SHP77 (cell line): ENCODE measurements at places on chromosomes 2 and 18.
A peak's percentile ranks its signal among the peaks of the same experiment; 100 is the strongest.

GRCh38 chr2:20600756-20601325, 50.1 kb downstream of the HS1BP3 start:
- DNase-seq: no peak

DNA sequence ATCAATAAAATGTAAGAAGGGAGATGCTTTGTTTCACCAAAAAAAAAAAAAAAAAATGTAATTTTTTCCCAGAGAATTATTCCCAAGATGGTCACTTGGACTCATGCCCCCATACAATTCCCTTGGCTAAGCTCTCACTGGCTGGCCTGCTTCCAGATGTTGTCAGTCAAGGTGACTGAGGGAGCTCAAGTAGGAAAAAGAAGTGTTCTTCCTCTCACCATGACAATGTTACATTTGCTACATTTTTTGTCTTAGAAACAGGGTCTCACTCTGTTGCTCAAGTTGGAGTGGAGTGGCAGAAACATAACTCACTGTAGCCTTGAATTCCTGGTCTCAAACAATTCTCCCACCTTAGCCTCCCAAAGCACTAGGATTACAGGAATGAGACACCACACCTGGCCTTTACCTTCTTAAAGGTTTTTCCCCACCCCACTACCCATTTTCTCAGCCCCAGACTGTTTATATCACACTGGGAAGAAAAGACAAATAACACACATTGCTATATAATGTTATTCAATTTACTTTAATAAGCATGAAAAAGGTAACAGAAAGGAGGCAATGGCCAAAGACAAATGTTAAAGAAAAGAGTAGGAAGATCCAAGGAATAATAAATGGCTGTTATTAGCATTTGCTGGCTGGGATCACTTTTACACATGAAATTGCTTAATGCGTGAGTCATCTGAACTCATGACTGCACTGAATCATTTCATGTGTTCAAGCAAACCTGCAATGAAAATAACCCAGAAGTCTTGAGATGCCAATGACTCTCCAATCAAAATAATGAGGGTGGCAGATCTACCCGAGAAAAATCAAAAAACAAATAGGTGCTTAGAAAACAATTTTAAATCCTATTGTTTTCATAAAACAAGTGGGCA, 45.2 kb downstream of the ACVR1 start:
- no peak for DNase-seq

- DNase-seq: no peak
Measured at GRCh38 chr18:45156946-45157345, 458.3 kb upstream of the SLC14A2 start.

GRCh38 chr18:36075862-36076587, 8.7 kb upstream of the RPRD1A start:
- DNase-seq: no peak

GRCh38 chr2:241307055-241307454, 8.4 kb downstream of the HDLBP start:
- no peak for DNase-seq

GRCh38 chr2:205868773-205869333, 186.6 kb downstream of the NRP2 start:
- DNase-seq: no peak

DNA sequence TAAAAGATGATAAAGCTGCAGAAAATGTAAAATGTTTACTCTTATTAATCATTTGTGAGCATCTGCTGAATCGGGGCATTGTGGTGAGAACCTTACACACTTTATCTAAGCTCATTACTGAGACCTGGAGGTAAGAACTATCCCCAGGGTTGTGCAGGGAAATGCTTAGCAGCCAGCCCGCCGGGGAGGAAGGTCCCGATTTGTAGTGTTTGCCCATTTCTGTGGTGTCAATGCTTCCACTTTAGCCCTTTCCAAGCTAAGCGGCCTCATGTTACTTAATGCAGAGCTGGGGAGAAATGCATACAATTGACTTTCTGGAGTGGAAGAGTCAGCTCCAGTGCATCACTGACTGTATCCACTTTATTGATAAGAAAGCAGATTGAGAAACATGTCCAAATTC, 20.8 kb upstream of the KCNK3 start:
- DNase-seq: no peak

DNA sequence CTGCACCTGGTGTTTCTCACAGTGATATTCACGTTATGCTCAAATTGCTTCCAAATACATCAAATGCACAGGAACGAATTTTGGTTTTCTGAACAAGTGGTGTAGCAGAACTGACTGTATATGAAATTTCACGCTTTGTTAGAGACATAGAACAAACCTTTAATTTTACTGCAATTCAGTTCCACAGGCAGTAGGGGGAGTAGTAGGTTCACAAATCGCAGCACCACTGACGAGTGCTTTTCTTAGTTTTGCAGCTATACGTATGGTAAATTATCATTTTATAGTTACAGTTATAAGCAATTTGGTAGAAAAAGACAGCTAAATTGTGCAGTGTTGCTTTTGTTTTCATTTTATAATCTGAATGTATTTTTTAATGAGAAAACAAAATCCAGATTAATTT, 113.3 kb downstream of the KIAA1328 start:
- DNase-seq: no peak

DNA sequence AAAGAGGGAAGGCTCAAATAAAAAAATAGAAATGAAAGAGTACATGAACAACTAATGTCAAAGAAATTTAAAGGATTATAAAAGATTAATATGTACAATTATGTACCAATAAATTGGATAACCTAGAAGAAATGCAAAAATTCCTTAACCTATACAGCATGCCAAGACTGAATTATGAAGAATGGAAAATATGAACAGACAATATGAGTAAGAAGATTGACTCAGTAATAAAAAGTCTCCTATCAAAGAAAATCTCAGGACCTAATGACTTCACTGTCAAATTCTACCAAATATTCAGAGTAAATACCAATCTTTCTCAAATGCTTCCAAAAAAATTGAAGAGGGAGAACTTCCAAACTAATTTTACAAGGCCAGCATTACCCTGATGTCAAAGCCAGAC, 120.2 kb upstream of the SPOPL start:
- no peak for DNase-seq

GRCh38 chr2:40403233-40403836, 48.6 kb downstream of the SLC8A1 start:
- DNase-seq: no peak

DNA sequence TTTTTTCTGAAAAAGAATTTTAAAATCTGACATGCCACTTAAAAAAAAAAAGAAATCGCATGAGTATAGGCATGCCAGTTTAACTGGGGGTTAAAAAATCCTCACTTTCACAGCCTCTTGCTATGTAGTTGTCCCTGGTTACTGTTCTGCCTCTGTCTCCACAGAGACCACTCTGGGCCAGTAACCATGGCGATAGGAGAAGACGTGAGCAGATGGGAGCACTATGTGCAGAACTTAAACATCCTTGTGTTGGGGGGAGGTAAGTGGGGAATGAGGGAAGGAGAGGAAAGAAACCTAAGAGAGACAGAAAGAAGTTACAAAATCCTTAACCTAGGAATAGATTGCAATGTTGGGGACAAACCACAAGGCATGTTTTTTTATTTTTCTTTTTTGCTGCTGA, 75.9 kb upstream of the CYRIA start:
- no peak for DNase-seq

DNA sequence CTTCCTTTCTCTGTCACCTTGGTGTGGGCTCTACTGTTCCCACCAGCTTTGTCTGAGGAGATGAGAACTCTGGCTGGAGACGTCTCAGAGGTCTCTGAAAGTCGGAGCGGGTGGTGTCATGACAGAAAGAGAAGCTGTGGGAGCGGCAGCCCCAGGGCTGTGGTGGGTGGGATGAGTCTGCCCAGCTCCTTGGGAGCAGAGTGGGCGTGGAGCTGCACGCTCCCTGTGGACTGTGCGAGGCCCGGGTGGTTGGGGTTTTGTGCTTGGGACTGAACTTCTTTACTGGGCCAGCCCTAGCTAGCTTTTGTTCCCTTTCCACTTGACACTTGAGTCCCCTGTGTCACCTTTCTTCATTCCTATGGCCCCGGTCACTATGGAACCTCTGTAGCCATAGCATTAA, 10.4 kb downstream of the TOGARAM2 start:
- DNase-seq: no peak

DNA sequence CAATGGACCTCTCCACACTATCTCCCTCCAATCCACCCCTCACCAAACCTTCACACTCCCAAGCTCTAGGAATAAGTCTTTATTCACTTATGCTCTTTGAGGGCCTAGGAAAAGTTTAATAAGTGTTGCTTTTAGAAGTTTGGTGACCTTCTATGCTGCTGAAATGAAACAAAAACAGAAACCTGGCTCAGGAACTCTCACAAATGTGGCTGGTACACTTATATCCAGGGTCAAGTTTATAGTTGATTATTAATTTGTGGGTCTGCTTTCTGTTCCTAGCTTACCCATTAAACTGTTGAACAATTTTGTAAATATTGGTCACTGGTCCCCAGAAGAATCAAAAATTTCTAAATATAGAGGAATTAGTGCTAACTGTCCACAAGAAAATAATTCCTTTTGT, 14.2 kb upstream of the ANKRD44 start:
- no peak for DNase-seq

- DNase-seq: no peak
Measured at GRCh38 chr2:134669731-134670669, 48.8 kb downstream of the TMEM163 start.

DNA sequence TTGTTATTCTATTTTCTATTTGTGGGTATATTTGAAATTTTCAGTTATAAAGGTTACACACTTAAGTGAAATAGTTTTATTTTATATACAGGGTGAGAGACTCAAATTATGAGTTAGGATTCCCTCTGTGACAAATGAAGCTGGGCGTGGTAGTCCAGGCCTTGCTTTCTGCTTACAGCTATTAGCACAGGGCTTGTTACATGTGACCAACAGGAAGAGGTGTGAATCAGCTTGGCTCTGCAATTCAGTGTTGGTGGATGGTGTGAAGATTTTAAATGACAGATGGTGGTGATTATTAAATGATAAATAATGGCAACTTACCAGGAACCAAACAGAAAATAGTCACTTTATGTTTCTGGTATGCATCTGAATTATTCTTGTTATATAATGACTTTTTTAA, 64.4 kb upstream of the NOSTRIN start:
- DNase-seq: no peak

DNA sequence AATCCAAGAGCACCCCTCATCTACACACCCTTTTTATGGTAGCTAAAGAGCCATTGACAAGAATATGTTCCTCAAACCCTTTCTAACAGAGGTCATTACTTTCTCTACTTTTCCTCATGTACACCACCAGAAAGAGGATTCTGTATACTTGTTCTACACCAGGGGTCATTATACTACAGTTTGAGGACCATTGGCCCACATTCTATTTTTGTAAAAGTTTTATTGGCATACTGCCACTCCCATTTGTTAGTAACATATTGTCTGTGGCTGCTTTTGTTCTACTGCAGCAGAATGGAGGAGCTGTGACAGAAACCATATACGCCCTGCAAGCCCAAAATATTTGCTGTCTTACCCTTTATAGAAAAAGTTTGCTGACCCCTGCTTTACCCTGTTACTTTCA, 14.3 kb downstream of the HTR2B start:
- no peak for DNase-seq

DNA sequence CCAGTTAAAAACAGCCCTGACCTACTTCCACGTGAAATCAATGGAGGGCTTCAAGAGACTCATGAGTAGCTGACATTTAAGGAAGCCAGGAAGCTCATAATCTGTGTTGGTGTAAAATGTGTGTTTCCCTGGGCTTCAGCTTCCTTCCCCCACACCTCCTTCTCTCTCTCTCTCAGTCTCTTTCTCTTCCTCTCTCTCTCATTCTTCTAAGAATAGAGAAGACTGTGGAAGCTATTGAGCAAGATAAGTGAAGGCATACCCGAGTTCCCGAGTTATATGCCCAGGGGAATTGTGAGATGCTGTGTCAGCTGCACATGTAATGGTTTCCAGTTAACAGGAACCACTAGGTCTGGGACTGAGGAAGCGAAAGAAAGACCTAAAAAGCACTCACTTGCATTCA, 199.4 kb downstream of the NYAP2 start:
- no peak for DNase-seq

- peak; percentile 2 for DNase-seq
Measured at GRCh38 chr2:144402251-144402650, 117.7 kb downstream of the ZEB2 start.

- no peak for DNase-seq
Measured at GRCh38 chr2:127705391-127706065, 4.2 kb downstream of the SFT2D3 start.

DNA sequence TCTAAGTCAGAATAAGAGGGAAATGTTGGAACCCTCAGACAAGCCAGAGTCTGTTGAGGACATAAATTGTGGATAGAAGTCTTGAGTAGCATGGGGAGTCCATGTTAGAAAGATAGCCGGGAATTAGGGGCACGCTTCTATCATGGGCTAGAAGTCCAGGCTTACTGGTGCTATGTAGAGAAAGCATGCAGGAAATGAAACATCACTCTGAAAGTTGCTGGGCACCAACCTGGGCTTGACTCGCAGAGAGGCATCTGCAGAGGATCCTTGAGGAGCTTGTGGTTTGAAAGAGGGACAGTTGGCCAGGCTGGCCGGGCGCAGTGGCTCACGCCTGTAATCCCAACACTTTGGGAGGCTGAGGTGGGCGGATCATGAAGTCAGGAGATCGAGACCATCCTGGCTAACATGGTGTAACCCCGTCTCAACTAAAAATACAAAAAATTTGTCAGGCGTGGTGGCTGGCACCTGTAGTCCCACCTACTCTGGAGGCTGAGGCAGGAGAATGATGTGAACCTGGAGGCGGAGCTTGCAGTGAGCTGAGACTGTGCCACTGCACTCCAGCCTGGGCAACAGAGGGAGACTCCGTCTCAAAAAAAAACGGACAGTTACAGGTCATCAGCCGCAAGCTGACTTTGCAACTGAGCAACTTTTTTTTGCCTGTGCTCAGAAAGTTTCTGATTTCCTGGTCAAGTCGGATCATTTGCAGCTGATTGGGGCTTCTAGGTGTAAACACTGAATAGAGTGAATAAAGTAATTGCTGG, 24.9 kb downstream of the CERS6 start:
- DNase-seq: no peak

GRCh38 chr2:200667413-200667812, 81.6 kb downstream of the AOX1 start:
- DNase-seq: no peak

GRCh38 chr2:18067588-18068384, 189.3 kb downstream of the KCNS3 start:
- DNase-seq: no peak

- no peak for DNase-seq
Measured at GRCh38 chr18:32110005-32110404, 18.3 kb downstream of the RNF138 start.

- DNase-seq: no peak
Measured at GRCh38 chr2:235727174-235727573, 233.3 kb downstream of the AGAP1 start.

DNA sequence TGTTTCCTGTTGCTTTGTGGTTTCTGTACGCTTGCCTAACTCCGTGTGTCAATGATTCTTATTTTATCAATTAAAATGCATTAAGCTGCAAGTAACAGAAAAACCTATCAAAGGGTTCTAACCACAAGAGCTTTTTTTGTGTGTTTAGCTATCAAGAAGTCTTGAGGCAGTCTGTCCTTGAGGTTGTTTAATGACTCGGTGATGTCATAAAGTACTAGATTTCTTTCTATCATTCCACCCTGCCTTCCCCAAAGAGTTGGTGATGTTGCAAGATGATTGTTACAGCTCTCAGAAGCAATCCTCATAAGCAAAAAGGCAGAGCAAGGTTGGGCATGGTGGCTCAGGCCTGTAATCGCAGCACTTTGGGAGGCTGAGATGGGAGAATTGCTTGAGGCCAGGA, 51.9 kb upstream of the SPTBN1 start:
- DNase-seq: no peak
